ENCODE measurements at places on chromosomes 7 and 10.

- DNase-seq: no peak
Observed at GRCh38 chr10:5413012-5413938, 918 bp downstream of the NET1 start.

DNA sequence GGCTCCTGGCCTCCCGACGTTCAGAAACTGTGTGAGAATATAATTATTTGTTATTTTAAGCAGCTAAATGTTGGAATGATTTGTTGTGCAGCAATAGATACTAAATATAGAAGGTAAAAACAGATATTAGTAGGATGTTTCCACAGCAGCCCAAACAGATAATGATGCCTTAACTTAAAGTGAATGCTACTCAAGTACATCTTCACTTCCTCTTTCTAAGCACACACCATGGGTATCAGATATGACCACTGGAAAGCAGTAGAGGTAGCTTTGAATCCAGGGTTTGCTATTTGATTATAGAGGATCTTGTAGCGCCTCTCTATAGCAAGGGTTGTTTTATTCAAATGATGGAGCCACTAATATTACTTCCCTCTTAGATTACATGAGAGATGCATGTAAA lies 38.2 kb upstream of the BET1 start:
- DNase-seq: no peak

- no peak for DNase-seq
Observed at GRCh38 chr7:155298288-155298833, 683 bp downstream of the INSIG1 start.

DNA sequence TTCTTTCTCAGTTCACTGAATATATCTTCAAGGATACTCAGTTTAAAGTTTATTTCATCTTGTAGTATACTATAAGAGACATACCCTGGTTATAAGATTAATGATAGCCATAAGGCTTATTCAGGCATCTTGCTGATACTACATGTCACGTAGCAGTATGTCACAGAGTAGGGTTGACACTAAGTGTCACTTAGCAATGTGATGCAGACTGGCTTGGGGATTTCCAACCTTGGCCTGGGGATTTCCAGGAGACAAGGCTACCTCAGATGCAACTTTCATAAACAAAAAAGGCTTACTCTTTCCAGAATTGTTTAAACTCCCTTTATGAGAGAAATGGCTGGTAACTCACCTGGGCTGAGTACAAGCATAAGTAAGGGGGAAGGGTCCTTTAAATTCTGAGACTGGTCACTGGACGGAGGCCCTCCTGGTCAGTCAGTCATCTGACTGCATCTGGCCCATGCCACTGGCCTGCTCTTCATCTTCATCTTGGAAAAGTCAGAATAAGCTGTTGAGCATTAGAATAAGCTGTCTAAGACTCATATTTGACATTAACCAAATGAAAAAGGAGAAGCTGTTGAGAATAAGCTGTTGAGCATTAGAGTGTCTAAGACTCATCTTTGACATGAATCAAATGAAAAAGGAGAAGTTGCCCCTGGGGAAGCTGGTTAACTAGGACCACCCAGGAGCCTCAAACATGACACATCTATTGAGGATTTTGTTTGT lies 9.5 kb downstream of the SLC13A1 start:
- DNase-seq: no peak

DNA sequence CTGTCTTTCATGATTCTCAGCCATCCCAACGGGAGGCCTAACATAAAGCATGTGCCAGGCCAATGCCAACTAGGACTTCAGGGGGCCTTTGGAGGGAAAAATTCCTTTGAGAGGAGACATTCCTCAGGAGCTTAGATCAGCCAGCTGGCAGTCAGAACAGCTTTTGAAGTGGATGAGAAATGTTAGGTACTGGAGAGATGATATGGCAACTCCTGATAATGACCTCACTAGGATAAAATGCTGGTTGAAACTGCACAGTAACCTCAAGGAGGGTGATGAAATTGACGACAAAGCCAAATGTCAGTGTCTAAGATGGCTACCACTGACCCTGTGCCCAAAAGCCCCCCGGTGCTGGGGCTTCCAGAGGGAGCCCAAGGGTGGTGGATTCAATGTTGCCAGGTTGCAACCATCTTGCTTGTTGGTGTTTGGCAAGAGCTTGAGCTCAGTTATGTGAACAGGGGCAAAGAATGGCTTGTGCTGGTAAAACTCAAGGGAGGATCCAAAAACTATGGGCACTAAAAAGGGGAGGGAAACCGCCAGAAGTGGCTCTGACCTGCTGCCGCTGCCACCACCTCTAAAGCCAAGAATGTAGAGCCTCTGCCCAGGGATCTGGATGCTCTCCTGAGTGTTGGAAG lies 121.2 kb downstream of the UBE2H start:
- DNase-seq: peak; percentile 94

DNA sequence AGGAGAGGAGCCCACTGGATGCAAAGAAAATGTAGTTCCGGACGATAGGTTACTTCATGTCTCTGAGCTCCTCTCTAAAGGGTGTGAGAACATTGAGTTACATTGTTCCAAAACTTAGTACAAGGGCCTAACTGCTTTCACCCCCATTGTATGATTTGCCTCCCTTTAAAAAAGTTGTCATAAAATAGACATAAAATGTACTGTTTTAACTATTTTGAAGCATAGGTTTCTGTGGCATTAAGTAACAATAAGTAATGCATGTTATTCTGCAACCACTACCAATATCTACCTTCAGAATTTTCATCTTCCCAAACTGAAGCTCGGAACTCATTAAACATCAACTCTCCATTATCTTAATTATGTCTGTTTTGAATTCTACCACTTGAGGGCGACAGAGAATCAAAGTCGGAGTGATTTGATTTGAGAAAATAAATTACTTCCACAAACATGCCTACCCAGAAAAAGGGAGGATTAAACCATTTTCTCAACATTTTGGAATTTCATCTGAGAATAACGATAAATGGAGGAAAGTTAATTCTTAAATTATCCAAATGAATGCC lies 2.7 kb downstream of the IGFBP1 start:
- DNase-seq: no peak

GRCh38 chr10:98205351-98205750 lies 62.6 kb downstream of the LOXL4 start:
- no peak for DNase-seq

- DNase-seq: no peak
Observed at GRCh38 chr10:130411496-130412085, 275.4 kb downstream of the GLRX3 start.

DNA sequence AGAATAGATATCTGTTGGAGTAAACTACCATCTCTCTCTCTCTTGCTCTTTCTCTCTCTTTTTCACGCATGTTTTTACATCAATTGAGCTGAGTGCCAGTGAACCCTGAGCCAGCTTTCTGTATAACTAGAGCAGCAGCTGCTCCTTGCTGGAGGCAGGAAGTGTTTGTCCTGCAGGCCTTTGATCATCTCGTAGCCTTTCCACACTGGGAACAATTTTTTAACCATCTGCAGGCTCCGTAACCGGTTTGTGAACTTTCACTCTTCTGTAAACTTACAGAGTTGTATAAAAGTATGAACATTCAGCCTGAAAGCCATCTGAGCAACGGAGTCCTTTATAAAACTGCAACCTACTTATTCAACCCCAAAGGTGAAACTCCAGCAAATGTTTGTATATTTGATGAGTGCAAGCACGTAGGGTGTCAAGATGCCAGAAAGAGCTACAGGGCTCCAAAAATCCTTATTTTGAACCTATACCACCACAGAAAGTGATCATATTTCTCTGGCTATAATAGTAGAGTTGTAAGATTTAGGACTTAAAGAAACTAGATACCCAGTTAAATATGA lies 162.8 kb upstream of the NFE2L3 start:
- DNase-seq: no peak

- no peak for DNase-seq
Observed at GRCh38 chr7:41735206-41735605, 32.3 kb upstream of the INHBA start.

DNA sequence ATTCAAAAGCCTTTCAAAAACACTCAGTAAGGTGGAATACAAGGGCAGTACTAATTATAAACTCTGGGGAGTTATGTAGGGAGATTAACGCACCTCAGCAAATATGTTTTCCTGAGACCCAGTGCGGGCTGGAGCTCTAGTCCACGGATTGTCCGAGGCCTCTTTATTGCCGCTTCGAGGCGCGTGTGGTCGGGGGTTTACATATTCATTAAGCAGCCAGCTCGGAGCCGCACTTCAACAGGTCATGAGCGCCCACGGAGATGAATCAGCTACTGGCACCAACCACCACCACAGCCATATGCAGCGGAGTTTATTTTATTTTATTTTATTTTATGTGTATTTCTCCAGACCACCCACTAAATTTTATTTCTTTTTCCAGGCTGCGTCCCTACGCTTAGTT lies 195.9 kb upstream of the ADARB2 start:
- no peak for DNase-seq

DNA sequence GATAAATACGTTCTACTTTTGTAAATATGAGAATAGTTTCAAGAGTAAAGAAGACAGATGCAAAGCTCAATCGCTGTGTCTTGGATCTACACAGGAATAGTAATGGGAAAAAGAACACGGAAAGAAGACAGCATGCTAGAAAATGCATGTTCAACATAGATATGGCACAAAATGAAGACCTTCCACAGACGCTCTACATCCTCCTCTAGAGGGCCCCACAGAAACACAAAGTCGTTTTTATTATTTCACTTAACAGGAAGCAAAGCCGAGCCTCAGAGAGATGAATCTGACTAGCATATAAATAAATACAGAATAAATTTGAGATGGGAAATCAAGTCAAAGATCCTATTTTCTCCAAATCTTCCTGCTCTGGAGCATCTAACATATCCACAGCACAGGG lies 292.6 kb downstream of the PARD3 start:
- no peak for DNase-seq

- DNase-seq: no peak
Observed at GRCh38 chr7:35816514-35816913, 15.7 kb downstream of the SEPTIN7 start.

GRCh38 chr7:112420236-112420861 lies 29.9 kb upstream of the IFRD1 start:
- DNase-seq: no peak

GRCh38 chr7:132456418-132456817 lies 119.9 kb downstream of the PLXNA4 start:
- DNase-seq: no peak

- DNase-seq: no peak
Observed at GRCh38 chr7:3141326-3141725, 97.7 kb upstream of the CARD11 start.

- no peak for DNase-seq
Observed at GRCh38 chr10:48796713-48797245, 112.1 kb downstream of the WDFY4 start.

GRCh38 chr7:51010534-51010933 lies 227.8 kb upstream of the GRB10 start:
- no peak for DNase-seq

DNA sequence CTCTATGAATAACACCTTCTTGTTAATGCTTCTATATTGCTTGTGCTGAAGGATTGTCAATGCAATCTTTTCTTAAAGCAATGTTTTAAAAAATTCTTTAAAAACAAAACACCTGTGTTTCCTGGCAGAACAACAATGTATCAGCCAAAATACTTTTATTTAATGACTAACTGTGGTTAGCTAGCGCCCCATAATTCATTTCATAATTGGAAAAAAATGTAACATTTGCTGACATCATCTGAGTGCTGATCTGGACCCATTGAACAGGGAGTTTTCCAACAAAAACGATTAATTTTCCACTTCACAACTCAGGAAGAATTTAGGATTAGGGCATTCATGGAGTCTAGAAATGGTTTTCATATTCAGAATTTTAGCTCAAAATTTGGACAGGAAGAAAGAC lies 137.6 kb upstream of the CDK6 start:
- no peak for DNase-seq

DNA sequence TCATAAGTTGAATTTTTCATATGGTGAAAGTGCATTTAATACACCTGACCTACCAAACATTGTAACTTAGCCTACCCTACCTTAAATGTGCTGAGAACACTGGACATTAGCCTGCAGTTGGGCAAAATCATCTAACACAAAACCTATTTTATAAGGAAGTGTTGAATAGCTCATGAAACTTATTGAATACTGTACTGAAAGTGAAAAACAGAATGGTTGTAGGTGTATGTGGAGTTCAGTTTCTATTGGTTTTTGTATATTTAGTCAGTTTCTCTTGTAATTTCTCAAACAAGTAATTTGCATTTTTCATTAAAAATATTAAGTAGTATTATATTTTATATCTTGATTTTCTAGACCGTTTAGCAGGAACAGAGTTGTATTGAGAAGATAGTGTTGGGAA lies 15.3 kb downstream of the CCDC7 start:
- no peak for DNase-seq

GRCh38 chr7:66894463-66895080 lies 26.5 kb upstream of the TMEM248 start:
- no peak for DNase-seq

GRCh38 chr7:145478541-145478940 lies 638.1 kb upstream of the CNTNAP2 start:
- no peak for DNase-seq

GRCh38 chr7:158975526-158976467 lies 119.4 kb downstream of the DYNC2I1 start:
- DNase-seq: no peak

GRCh38 chr7:77439572-77439971 lies 23.4 kb upstream of the GSAP start:
- DNase-seq: no peak

- DNase-seq: no peak
Observed at GRCh38 chr10:15211464-15211979, 43.0 kb upstream of the NMT2 start.

DNA sequence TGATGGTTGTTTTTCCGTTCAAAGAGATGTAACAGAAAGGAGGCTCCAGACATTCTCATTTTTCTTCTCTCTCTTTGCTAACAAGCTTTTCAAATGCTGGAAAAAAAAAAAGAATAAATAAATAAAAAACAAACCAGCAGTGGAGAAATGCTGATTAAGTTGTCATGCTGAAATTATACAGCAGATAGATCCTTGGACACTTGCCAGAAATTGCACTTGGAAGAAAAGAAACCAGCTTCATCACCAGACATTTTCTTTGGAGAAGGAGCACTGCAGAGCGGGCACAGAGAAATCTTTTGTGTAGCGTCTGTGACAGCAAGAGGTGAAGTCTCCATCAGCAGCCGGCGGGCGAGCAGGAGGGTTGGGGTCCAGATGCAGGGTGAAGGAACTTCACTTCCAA lies 55.8 kb downstream of the CLRN3 start:
- no peak for DNase-seq

- no peak for DNase-seq
Observed at GRCh38 chr10:109882251-109883057, 40.9 kb downstream of the XPNPEP1 start.

GRCh38 chr7:19109000-19109946 lies 8.2 kb downstream of the TWIST1 start:
- no peak for DNase-seq

DNA sequence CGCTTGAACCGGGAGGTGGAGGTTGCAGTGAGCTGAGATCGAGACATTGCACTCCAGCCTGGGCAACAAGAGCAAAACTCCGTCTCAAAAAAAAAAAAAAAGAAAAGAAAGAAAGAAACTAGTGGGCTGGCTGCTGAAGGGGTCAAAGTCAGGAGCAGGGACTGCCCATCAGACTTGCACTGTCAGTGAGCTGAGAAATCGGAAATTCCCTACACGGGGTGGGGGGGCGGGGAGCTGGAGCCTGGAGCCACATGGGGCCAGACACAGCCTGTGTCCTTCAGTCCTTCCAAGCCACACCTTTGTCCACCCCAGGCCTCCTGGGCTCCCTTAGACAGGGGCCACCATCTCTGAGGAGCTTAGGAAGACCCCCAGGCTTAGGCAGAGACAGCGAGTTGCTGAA lies 34.5 kb downstream of the SRRM3 start:
- no peak for DNase-seq

GRCh38 chr7:6536262-6537260 lies 14.7 kb downstream of the GRID2IP start:
- no peak for DNase-seq

GRCh38 chr10:126315494-126316177 lies 72.6 kb downstream of the ADAM12 start:
- DNase-seq: peak; percentile 83

All from retinal pigment epithelial cell (primary cell).